Activated CD8-positive, alpha-beta memory T cell treated with anti-CD3 and anti-CD28 coated beads for 48 hours (primary cell): ENCODE measurements at places on chromosomes 1 and 21.

DNA sequence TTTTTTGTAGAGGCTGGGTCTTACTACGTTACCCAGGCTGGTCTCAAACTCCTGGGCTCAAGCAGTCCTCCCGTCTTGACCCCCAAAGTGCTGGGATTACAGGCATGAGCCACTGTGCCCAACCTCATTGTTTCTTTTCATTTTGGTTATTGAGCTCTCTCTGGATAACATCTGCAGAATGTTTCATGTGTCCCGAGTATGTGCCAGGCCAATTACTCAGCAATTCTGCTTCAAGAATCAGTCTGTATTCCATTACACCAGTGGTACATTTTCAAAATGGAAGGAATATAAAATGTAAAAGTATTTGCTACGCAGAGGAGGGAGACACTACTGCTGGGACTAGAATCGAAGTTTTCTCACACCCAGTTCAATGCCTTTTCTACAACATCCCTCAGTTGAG is 1.7 kb upstream of the ELOA start:
- no peak for DNase-seq

DNA sequence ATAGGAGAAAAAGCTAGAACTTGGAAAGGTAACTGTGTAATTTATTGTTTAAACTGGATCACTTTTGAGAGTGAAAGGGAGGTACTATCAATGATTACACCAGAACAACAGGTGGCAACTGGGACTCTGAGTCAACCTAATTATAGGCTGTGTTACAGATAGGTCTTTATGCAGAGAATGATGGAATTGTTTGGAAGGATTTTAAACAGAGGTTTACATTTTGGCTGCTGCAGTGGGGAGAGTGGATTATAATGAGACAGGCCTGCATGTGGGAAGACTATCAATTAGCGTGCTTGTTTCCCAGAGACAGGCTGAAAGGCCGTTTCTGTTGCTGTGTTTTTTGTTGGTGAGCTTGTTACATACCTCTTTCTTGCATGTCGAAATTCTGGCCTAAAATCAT is 432.9 kb downstream of the PLA2G4A start:
- no peak for DNase-seq

- DNase-seq = no peak
Observed at GRCh38 chr1:236124965-236125364, 17.4 kb upstream of the GPR137B start.

GRCh38 chr1:63575340-63575826 is 17.8 kb upstream of the PGM1 start:
- no peak for DNase-seq

GRCh38 chr1:202063093-202063492 is 52.7 kb downstream of the ELF3 start:
- DNase-seq = no peak

GRCh38 chr1:103267266-103267665 is 158.9 kb upstream of the COL11A1 start:
- DNase-seq = no peak
